ENCODE measurements at places on chromosomes 12 and 14.

DNA sequence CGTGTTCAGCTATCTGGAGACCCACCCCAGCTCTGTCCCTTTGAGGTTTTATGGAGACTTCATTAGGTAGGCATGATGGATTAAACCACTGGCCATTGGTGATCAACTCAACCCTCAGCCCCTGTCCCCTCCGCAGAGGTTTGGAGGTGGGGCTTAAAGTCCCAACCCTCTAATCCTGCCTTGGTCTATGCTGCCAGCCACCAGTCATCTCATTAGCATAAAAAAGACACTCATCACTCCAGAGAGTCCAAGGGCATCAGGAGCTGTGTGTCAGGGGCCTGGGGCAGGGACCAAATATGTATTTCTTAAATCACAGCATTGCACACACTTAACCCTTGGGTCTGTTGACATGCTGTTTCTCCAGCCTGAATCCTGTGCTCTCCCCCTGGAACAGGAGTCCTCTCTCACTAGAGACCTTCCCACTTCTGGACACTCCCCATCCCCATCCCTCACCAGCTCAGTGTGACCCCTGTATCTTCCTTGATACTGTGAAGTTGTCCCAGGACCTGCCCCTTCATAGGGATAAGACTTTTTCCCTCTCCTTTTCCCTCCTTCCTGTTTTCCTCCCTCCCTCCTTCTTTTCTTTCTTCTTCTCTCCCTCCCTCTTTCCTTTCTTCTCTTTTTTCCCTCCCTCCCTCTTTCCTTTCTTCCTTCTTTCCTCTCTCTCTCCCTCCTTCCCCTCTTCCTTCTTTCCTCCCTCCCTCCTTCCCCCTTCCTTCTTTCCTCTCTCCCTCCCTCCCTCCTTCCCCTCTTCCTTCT lies 54.7 kb upstream of the CLMN start:
- no peak for DNase-seq

DNA sequence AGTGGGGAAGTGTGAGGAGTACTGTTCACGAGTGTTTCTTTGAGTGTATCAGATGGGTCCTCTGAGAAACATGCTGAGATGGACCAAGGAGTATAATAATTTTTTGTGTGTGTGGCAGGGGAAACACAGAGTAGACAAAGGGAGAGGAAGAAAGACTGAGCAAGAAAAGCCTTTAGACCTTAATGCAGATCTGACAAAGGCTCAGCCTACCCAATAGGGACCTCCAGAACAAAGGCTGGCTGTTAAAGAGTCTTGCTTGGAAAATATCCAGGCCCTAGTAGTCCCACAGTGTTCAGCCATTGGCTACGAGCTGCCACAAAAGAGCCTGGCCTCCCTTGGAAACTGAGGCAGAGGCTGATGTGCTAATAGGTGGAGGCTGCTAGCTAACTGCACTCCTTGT lies 13.5 kb downstream of the COQ5 start:
- no peak for DNase-seq

GRCh38 chr12:117662620-117663395 lies 301.4 kb upstream of the NOS1 start:
- DNase-seq = no peak

- no peak for DNase-seq
Measured at GRCh38 chr12:75990189-75990912, 41.2 kb downstream of the PHLDA1 start.

GRCh38 chr12:13211191-13211858 lies 14.8 kb downstream of the EMP1 start:
- DNase-seq = no peak

GRCh38 chr14:99681832-99682148 lies 2.3 kb upstream of the CYP46A1 start:
- peak; percentile 35 for DNase-seq

- DNase-seq = no peak
Measured at GRCh38 chr14:62017651-62018230, 255.5 kb downstream of the SNAPC1 start.

DNA sequence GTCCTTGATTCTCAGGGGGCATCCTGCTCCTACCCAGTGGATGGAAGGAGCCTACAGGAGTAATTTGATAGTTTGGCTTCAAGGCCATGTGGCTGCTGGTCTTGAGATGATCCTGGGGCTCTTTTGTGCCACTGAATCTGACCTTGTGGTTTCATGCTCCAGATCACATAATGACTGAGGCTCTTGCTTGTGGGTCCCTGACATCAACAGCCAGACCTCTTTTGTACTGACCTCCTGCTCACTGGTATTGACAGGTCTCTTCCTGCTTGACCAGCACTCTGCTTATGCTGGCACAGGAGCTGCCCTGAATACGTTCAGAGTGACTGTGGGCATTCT lies 23.2 kb upstream of the JPH4 start:
- DNase-seq = no peak

DNA sequence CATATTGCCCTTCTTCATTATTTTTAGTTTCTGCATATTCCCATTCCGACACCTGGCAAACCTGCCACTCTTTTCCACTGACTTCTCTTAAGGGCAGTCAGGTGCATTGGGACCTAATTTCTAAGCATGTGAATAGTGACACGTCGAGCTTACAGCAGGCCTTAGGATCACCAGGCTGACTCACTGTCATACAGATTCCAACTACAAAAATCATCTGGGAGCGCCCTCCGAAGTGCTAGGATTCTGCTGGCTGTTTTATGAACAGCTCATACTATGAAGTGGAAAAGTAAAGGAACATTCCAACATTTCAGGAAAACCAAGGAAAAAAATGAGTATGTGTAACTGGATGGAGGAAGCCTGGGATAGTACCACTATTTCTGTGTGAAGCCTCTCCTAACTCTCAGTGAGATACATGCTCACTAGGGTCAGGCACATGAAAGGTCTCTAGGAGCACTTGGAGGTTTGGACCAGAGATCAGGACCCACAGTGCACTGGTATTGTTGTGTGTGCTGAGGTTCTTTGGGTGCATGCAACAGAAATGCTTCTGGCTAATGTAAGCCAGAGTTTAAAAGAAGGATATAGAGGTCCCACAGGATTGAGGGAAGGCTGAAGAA lies 257.4 kb downstream of the ZFP36L1 start:
- no peak for DNase-seq

All from aorta (tissue), 5 donors.